ENCODE measurements at places on chromosomes 5 and 9. TPM values are rescaled to one million over a fixed set of nuclear protein-coding genes. Genes with fewer than 3 reads are reported as not detected.

DNA sequence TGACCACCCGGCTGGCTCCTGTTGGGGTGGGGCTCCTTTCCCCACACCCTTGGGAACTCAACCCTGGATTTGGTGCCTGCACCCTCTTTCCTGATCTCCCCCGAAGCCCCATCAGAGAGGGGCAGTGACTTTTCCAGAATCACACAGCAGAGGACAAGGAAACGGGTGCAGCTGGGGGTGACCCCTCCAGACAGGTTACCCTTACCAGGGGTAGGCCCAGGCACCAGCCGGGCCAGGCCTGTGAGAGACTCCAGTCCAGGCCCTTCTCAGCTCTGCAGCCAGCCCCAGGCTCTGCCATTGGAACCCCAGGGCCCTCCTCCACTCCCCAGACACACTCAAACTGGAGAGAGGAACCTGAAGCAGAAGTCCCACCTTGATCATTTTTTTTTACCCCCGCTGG is 19.0 kb upstream of the PHYHD1 start:
- DNase-seq = no peak

Gene GLRA1
- total RNA-seq = not detected

Gene FAM53C
- 25.8 TPM for total RNA-seq

- DNase-seq = no peak
Measured at GRCh38 chr9:34492051-34492450, 30.7 kb downstream of the ENHO start.

Gene PCA3
- total RNA-seq = 0.32 TPM

Measured in aorta (tissue), 5 donors.